Naive B cell (primary cell): ENCODE measurements at places on chromosomes 3 and 15.
A peak's percentile ranks its signal among the peaks of the same experiment; 100 is the strongest.

DNA sequence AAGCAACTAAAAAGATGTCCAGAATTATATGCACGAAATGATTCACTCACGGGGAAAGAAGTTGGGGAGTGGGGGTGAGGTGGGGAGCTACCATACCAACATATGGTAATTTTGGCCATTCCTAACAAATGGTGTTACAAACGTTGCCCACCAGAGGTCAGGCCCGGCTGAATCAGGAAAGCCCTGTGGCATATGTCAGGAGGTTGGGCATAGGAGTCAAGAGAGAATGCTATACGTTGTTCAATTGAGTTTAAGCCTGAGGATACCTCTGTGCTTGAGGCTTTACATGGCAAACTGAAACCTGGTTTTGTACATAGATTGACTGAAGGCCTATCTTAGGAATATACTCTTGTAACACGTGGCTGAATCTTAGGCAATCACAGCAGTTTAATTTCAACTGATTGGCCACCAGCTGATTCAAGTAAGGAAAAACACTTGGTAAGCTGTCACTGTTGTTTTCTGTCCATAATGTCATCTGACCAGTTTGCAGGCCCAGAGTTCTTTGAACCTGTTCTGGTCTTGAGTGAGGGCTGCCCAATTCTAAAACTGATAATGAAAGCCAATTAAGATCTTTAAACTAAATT, 23.4 kb upstream of the SLC2A2 start:
- peak; percentile 11 for DNase-seq

DNA sequence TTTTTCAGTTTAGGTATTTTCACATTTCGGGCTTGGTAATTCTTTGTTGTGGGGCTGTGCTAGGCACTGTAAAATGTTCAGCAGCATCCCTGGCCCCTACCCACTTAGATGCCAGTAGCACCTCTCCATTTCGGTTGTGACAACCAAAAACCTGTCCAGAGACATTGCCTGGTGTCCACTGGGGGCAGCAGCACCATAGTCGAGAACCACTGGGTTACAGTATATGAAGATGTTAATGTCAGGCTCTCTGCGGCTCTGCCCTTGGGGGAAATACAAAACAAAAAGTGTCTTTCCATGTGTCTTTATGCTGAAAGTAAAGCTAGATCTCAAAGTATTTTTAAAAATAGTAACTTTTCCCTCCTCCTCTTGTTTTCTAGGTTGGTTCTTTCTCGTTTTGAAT, 177.2 kb downstream of the ITPR1 start:
- DNase-seq, result no peak

- no peak for DNase-seq
Observed at GRCh38 chr3:152091725-152092124, 177.0 kb upstream of the MBNL1 start.

DNA sequence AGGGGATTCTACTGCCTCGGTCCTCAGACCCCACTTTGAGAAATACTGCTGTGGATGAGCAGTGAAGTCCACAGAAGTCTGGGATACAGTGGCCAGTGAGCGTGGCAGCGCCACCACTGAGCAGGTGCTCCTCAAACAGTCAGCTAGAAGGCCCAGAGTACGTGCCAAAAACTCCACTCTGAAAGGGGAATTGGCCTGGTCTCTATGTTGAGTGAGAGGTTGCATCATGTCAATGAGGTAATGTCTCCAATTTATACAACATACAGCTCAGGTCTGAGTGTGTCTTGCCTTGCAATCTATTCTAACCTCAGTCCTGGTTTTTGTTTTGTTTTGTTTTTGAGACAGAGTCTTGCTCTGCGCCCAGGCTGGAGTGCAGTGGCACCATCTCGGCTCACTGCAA, 53.3 kb upstream of the ETV5 start:
- no peak for DNase-seq
